IPS DF 6.9 (cell line): ENCODE measurements at places on chromosomes 7 and 10.

GRCh38 chr7:145020454-145020853 is 184.6 kb upstream of the TPK1 start:
- DNase-seq, result no peak

- no peak for DNase-seq
These were observed 510.5 kb upstream of the AKR1E2 start for GRCh38 chr10:4315551-4315950.

DNA sequence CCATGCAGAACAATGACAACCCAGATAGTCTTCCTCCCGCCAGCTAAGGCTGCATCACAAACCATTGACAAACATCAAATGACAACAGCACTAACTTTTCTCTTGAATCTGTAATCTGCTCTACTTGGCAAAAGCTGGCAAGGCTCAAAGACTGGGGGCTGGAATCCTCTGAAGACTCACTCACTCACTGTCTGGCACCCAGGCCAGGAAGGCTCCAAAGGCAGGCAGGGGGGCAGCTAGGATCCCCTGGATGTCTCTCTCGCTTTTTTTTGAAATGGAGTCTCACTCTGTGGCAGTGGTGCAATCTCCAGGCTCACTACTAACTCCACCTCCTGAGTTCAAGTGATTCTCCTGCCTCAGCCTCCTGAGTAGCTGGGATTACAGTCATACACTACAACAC is 159.7 kb upstream of the GPR26 start:
- DNase-seq, result no peak

DNA sequence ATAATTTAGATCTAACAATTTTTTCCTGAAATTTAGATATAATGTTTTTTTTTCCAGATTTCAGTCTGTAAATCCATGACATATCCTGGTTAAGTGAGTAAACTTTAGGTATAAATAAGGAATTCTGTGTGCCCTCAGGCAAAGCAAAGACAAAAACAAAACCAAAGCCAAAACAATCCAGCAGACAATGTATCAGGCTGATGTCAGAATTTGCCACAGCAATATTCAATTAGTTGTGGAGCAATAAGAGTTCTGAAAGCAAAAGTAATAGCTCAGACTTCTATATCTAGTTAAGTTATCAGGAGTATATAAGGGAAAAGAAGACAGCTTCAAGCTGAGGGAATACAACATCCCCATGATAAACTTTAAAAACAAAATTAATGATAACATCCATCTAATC is 82.0 kb downstream of the MKX start:
- DNase-seq, result no peak

GRCh38 chr10:80472234-80473095 is 18.4 kb downstream of the TSPAN14 start:
- no peak for DNase-seq

GRCh38 chr7:44796034-44796503 is 412 bp upstream of the PPIA start:
- DNase-seq, result no peak

- no peak for DNase-seq
These were observed 7.2 kb downstream of the RBM20 start for GRCh38 chr10:110651044-110651958.

GRCh38 chr10:100065084-100065660 is 16.5 kb downstream of the CPN1 start:
- no peak for DNase-seq

- DNase-seq, result no peak
These were observed 317.2 kb upstream of the FZD8 start for GRCh38 chr10:35959252-35959651.

DNA sequence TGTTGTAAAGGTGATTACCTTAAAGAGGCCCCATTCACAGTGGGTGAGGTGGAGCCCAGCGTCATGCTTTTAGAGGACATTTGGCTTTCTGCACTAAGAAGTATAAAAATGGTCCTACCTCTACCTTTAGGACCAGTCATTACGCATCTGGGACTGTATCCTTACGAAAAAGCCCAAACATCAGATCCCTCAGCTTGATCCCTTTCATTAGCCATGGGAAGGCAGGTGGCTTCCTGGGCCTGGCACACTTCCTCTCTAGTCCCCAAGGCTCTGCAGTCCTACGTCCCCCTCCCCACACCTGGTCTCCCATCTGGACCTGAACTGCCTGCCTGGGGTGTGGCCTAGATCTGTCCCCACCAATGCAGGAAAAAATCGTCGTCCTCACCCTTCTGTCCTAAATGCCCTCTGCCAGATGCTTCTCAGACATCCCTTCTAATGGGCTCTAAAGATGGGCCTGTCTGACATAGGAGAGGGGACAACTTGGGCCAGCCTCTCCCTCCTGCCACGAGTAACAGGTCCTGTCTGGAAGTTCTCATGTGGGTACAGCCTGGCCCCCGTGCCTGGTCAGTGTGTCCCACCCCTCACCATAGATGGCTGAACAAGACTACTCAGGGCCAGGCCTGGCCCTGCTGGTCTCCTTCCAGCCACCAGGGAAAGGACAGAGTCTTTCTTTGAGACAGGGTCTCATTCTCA is 11.8 kb upstream of the SLC18A3 start:
- DNase-seq, result no peak

- no peak for DNase-seq
These were observed 95.9 kb upstream of the HDAC9 start for GRCh38 chr7:18399436-18400235.

GRCh38 chr7:87507446-87507845 is 32.0 kb upstream of the ABCB4 start:
- peak; percentile 5 for DNase-seq

- no peak for DNase-seq
These were observed 429.6 kb downstream of the AUTS2 start for GRCh38 chr7:70027867-70028266.

DNA sequence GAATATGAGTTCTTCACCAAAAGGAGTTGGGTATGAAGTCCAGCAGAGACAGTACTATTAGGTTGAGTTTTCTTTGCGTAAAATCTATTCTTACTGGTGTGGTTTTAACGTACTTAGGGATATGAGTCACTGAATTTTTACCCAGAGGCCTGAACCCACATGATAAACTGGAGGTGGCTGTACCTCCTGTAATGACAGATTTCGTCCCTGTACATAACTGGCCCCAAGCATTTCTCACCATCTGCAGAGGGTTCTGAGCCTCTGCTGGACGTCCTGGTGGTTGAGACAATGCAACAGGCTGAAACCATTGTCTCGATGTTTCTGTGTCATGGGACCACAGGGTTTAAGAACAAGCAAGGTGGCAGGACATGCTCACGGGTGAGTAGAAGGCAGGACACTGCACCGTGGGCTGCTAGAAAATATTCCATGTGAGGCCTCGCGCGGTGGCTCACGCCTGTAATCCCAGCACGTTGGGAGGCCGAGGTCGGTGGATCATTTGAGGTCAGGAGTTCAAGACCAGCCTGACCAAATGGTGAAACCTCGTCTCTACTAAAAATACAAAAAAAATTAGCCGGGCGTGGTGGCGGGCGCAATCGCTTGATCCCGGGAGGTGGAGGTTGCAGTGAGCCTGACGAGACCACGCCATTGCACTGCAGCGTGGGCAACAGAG is 233.9 kb downstream of the DNAJB6 start:
- DNase-seq, result no peak

DNA sequence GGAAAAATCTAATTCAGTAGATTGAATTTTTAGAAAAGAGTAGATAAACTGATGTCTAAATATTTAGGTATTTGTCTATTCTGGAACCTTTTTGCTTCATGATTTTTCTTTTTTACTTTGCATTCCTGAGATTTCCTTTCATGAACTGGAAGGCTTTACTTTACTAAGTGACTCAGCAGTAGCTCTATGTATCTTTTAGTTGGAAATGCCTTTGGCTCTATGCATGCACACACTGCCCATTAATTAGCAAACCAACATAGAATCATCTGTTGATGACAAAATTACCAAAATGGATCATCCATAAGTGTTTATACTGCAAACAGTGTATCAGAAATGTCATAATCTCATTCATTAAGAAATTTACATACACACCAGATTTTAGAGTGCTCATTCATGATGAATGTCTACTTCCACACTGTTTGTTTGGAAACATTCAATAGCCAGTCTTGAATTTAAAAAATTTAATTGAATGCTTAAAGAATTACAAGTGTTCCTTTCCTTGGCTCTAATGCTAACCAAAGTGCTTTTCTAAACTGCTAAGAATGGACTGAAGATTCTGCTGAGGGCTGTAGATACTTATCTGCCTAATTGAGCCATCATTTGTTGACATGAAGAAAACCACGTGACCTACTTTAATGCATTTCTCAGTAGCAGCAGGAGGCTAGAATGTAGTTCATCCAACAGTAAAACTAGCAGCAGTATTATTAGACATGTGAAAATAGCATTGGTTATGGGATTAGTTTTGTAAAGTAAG is 282.0 kb downstream of the ADK start:
- no peak for DNase-seq

DNA sequence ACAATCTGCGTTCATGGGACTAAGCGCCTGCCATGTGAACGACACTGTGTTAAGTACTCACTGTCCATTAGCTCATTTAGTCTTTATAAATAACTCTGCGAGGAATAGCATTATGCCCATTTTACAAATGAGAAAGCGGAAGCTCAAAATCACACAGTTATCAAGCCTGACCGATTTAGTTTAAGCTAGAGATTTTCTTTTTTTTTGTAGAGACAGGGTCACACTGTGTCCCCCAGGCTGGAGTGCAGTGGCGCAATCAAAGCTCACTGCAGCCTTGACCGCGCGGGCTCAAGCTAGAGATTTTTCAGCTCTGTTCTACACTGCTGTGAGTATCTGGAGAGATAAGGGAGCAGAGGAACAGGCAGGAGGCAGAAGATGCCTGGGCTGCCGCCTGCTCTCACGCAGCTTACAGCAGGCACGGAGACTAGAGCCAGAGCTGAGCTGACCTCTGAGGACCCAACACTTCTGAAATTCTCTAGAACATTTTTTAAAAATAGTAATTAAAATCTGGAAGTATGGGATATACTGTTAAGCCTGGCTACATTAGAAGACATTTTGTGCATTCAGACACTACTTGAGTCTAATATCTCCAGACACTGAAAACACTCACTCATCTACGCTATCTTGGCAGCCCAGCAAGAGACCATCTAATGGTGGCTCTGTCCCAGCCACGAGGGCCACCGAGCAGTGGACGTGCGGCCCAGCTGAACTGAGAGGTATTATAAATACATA is 38.7 kb downstream of the GNA12 start:
- no peak for DNase-seq

DNA sequence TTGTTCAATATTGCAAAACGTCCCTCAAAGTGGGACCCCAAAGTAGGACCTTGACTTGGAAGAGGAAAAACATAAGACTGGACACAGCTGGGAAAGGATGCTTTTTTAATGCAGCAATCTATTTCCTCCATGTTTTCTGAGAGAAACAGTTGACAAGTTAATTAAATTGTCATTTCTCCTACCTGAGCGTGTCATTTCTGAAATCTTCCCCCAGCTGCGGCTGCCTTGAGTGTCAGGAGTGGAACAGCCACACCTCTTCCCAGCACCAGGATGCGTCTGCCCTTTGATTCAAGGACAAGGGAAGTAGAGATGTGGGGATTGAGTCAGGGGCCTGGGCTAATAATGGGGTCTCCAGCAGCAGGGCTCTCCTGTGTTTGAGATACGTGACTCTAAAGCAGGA is 171.3 kb downstream of the HECW1 start:
- DNase-seq, result no peak

GRCh38 chr10:1120801-1121211 is 64.6 kb downstream of the WDR37 start:
- no peak for DNase-seq

DNA sequence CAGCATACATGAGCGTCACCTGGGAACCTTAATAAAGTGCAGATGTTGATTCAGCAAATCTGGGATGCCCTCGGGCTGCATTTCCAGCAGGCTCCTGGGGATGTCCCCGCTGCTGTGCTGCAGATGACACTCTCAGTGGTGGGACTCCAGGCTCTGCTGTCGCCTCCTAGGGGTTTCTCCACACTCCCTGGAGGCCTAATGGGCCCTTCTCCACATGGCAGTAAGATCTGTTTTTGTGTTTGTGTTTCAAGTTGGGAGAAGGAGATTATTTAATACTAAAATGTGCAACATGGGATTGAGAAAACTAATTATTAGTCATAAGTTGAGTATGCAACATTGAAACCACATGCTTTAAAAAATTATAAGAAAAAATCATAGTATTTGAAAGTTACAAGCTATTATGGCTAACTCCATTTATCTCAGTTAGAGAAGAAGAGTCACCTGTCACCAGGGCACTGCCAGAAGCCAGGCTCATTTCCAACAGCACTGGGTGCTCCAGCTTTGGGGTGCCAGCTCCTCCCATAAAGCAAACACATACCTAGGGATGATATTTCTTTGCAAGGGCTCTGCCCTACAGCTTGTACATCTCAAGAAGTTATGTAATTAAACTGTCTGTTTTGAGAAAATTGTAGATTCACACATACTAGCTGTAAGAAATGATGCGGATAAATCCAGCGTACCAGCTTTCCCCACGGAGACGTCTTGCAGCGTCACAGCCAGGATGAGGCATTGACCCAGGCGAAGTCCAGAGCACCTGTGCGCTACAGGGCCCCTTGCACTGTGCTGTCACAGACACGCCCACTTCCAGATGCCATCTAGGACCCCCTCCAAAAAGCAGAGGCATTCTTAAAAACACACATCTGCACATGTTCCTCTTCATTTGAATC is 106.4 kb downstream of the EGFR start:
- DNase-seq, result no peak

GRCh38 chr10:75712242-75712880 is 280.9 kb downstream of the LRMDA start:
- no peak for DNase-seq

DNA sequence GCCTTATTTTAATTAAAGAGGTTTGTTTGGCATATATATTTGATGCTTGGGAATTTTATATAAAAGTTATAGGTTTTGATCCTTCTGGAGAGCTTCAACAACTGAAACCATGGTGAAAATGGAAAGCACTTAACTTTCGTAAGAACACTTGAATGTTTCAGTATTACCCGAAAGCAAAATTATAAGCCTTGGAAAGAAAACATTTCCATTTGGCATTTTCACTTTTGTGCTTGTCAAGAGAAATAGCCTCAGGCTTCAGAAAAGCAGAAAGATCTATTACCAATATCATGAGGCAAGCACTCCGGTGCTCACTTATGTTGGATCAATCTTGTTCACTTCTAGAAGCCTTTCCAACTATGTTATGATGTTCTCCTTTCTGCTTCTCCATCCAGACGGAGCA is 256.0 kb downstream of the TRIL start:
- DNase-seq, result no peak

- DNase-seq, result no peak
These were observed 16.6 kb upstream of the AQP1 start for GRCh38 chr7:30894866-30895605.

DNA sequence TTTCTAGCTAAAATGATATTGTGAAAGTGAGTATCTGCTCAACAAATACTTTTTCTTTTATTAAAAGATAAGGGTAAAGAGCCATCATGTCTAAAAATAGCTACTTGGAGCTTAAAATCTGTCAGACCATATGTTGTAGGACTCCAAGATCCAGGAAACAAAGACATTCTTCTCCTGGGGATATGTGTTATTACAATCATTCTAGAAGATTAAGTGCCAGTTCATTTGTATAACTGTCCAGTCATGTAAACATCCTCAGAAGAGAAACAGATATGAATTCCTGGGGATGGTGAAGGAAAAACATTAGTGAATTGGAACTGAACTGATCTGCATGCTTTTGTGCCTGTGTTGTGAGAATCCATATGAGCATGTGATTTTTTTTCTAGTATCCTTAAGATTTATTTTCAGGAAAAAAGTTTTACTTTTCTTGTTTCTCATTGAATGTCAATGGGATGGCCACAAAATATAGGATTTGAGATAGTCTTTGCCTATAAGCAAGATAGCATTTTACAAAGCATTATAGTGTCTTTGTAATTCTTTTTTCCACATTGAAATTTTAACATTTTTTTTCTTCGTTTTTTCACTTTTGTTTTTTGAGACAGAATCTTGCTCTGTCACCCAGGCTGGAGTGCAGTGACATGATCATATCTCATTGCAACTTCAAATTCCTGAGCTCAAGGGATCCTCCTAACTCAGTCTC is 14.4 kb upstream of the MTERF1 start:
- DNase-seq, result no peak
